Smooth muscle cell of the pulmonary artery (primary cell): ENCODE measurements at places on chromosomes 3 and 15. TPM values are rescaled to one million over a fixed set of nuclear protein-coding genes. Genes with fewer than 3 reads are reported as not detected.

Gene CCR8
- total RNA-seq: not detected in 2 replicates

Gene GRAMD1C
- 2.2 and 4.2 TPM in 2 replicates for total RNA-seq

Gene CHRNA7
- 0.43 and 1.2 TPM in 2 replicates for total RNA-seq

Gene TGM5
- total RNA-seq: 0.26 TPM in 1 of 2 replicates, not detected in the other

Gene ST3GAL6
- 6.4 and 19.9 TPM in 2 replicates for total RNA-seq

Gene CDHR4
- total RNA-seq: 0.07 TPM in 1 of 2 replicates, not detected in the other

Gene MCTP2
- total RNA-seq: 3.1 and 8.9 TPM in 2 replicates

Gene PLA2G4D
- total RNA-seq: under 0.01 TPM in 1 of 2 replicates, not detected in the other

Gene STARD5
- total RNA-seq: 12.2 and 12.7 TPM in 2 replicates

Gene PPP2R3A
- total RNA-seq: 9.3 and 9.6 TPM in 2 replicates

Gene MFGE8
- 241 and 292 TPM in 2 replicates for total RNA-seq

Gene FAM107A
- total RNA-seq: 0.07 TPM in 1 of 2 replicates, not detected in the other

Gene TBL1XR1
- 278 and 297 TPM in 2 replicates for total RNA-seq

Gene LIPC
- 0.63 and 3.8 TPM in 2 replicates for total RNA-seq

Gene KLHL40
- not detected in 2 replicates for total RNA-seq

Gene SV2B
- total RNA-seq: under 0.01 TPM in 1 of 2 replicates, not detected in the other

Gene DPPA2
- total RNA-seq: not detected in 2 replicates

Gene CFAP161
- 0.10 TPM in 1 of 2 replicates, not detected in the other for total RNA-seq

Gene ITGA11
- 190 and 241 TPM in 2 replicates for total RNA-seq

Gene KIF7
- total RNA-seq: 14.3 and 19.9 TPM in 2 replicates

Gene CD86
- total RNA-seq: not detected in 2 replicates

Gene LMLN
- 14.8 and 15.1 TPM in 2 replicates for total RNA-seq

Gene MRPL47
- 14.8 and 19.6 TPM in 2 replicates for total RNA-seq
